ENCODE measurements at places on chromosomes 5 and 9. TPM values are rescaled to one million over a fixed set of nuclear protein-coding genes. Genes with fewer than 3 reads are reported as not detected.
A peak's percentile ranks its signal among the peaks of the same experiment; 100 is the strongest.

- no peak for DNase-seq
Measured at GRCh38 chr9:126062158-126062886, 264.3 kb upstream of the MVB12B start.

GRCh38 chr9:85117831-85118230 is 448.3 kb downstream of the NTRK2 start:
- DNase-seq, result no peak

GRCh38 chr9:76987594-76988200 is 31.8 kb upstream of the FOXB2 start:
- peak; percentile 64 for DNase-seq

DNA sequence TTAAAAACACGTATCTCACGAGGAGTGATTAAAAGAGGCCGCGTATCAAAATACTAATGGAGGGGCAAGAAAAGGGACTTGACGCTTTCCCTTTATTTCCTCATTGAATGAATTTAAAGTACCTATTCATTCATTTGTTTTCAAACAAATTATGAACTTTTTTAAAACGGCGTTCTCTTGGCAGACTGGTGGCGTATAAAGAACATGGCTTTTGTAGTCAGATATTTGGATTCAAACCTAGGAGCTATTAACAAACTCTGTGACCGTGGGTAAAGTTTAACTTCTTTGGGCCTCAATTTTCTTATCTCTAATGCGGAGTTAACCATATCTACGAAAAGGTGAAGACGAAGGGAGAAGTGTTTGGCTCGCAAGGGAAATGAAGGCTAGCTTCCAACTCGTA is 876 bp downstream of the CAAP1 start:
- DNase-seq, result peak; percentile 21

The NTNG2 gene
- total RNA-seq, result 2.3 TPM

The GZMA gene
- not detected for total RNA-seq

DNA sequence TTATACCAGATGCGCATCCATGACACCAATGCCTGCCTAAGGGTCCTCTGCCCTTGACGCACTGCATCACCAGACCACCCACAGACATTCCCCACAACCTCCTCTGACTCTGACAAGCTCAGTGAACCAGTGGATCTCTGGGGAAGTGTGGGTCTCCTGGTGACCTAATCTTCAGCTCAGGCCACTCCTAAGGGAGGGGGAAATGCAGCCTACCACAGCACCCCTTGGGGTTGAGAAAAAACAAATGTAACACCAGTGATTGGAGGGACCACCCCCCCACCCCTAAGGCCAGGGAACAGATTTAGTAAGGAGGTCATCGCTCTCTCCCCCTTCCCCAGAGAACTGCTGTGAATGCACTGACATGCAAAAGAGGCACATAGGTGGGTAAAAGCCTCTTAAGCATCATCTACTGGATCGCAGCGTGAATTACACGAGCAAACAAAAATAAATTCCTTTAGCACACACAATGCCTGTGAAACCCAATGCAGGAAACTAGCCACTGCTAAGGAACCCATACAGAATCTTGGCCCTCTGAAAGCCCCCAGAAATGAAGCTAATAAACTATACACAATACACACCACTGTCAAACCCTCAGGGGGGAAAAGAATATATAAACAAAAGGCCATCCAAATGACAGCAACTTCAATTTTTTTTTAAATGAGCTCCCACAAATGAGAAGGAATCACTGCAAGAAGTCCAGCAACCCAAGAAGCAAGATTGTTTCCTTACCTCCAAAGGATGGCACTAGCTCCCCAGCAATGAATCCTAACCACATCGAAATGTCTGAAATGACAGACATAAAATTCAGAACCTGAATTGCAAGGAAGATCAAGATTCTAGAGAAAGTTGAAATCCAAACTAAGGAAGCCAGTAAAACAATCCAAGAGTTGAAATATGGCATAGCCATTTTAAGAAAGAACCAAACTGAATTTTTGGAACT is 513.7 kb upstream of the PTGER4 start:
- peak; percentile 13 for DNase-seq

- peak; percentile 56 for DNase-seq
Measured at GRCh38 chr5:91225848-91226686, 157.1 kb downstream of the ARRDC3 start.

The TMEM252 gene
- total RNA-seq, result not detected

DNA sequence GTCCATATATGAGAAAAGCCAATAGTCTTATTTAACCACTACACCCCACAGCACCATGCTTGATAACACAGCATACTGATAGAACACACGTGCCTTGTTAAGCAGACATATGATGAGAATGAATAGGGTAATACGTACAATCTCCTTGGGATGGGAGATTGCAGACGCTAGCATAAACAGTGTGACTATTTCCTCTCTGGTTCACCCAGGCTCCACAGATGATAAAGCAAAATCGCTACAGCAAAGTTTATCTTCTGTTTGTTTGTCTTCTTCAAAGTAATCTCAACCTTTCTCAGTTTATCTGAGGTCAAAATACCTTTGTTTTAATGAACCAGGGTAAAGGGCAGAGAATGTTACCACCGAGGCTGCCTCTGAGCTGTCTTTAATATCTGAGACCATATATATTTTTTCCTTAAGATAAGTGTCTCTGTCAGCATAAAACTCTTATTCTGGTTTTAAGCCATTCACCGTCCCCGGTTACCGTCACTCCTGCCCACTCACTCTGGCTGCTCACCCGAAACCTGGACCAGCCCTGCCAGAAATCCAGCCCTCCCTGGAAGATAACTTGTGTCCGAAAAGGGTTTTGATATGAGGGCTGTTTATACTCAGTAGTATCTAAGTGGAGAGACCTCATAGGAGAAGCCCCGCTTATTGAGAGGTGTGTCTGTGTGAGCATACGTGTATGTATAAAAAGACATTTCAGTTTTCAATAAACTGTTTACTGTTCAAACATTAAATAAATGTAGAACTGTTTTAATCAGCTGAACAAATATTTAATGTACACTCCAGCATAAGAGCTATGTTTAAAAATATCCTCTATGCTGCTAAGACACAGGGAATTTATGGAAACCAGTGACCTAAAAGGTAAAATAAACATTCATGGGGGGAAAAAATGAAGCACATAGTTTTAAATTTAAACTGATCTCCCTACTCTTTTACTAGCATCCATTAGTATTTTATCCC is 465.4 kb downstream of the RASEF start:
- no peak for DNase-seq

- DNase-seq, result no peak
Measured at GRCh38 chr5:35656721-35657120, 39.1 kb downstream of the SPEF2 start.

The SHC3 gene
- 13.2 TPM for total RNA-seq

- DNase-seq, result no peak
Measured at GRCh38 chr5:34682926-34683623, 26.9 kb downstream of the RAI14 start.

GRCh38 chr5:141492168-141492885 is 3.4 kb downstream of the PCDHGC5 start:
- DNase-seq, result peak; percentile 82

GRCh38 chr9:85025638-85026037 is 356.1 kb downstream of the NTRK2 start:
- DNase-seq, result no peak

The FOXD1 gene
- total RNA-seq, result 2.6 TPM

The IL13 gene
- total RNA-seq, result not detected
